ENCODE measurements at places on chromosomes 11 and 22. TPM values are rescaled to one million over a fixed set of nuclear protein-coding genes. Genes with fewer than 3 reads are reported as not detected.

The USH1C gene
- total RNA-seq = not detected

The UCP3 gene
- total RNA-seq = 2.7 TPM

The RNF214 gene
- 21.1 TPM for total RNA-seq

The CEP126 gene
- total RNA-seq = 1.5 TPM

The MPEG1 gene
- total RNA-seq = 9.5 TPM

The GRM5 gene
- not detected for total RNA-seq

The P2RY2 gene
- total RNA-seq = 19.8 TPM

The IGLL1 gene
- not detected for total RNA-seq

The EHF gene
- total RNA-seq = 1.6 TPM

The FERMT3 gene
- total RNA-seq = 5.4 TPM

The CNGA4 gene
- not detected for total RNA-seq

The MEI1 gene
- total RNA-seq = 0.74 TPM

The FOSL1 gene
- 0.47 TPM for total RNA-seq

The C22orf15 gene
- not detected for total RNA-seq

The SLC25A18 gene
- total RNA-seq = 2.7 TPM

The RAB36 gene
- 0.47 TPM for total RNA-seq

The FZD4 gene
- 26.5 TPM for total RNA-seq

The FAM227A gene
- 1.0 TPM for total RNA-seq

The SCO2 gene
- not detected for total RNA-seq

The TMEM225 gene
- total RNA-seq = not detected

The TMPRSS13 gene
- total RNA-seq = not detected

The C1QTNF4 gene
- total RNA-seq = 0.58 TPM

The HSPB2 gene
- 36.5 TPM for total RNA-seq

The MMP11 gene
- 16.9 TPM for total RNA-seq

The BACE1-AS gene
- total RNA-seq = 10.3 TPM

The APOL5 gene
- total RNA-seq = not detected

The OMP gene
- total RNA-seq = not detected

The CRYBB3 gene
- not detected for total RNA-seq

The TBX1 gene
- total RNA-seq = 8.0 TPM

The LBHD1 gene
- 2.1 TPM for total RNA-seq

The FXYD2 gene
- 1.3 TPM for total RNA-seq

The PLAAT2 gene
- total RNA-seq = not detected

The ACTN3 gene
- not detected for total RNA-seq

The TRIM34 gene
- 1.7 TPM for total RNA-seq

The BRD1 gene
- total RNA-seq = 14.9 TPM

The TNNT3 gene
- 30.7 TPM for total RNA-seq

The MYOD1 gene
- not detected for total RNA-seq

The NDUFV1 gene
- 640 TPM for total RNA-seq

The UBQLN3 gene
- 0.14 TPM for total RNA-seq

The BRSK2 gene
- total RNA-seq = 0.52 TPM

The DRD2 gene
- total RNA-seq = not detected

The OR5P2 gene
- not detected for total RNA-seq

The NCF4 gene
- 5.5 TPM for total RNA-seq

The RNASEH2C gene
- total RNA-seq = 39.7 TPM

The TRIM49 gene
- total RNA-seq = not detected

The SLC43A3 gene
- total RNA-seq = 21.0 TPM

The GRAMD1B gene
- total RNA-seq = 31.8 TPM

The SPDYC gene
- not detected for total RNA-seq

The AGBL2 gene
- 0.38 TPM for total RNA-seq

The SCGB1C1 gene
- not detected for total RNA-seq

The PKDREJ gene
- 0.08 TPM for total RNA-seq
